ENCODE measurements at places on chromosomes 1 and 21. TPM values are rescaled to one million over a fixed set of nuclear protein-coding genes. Genes with fewer than 3 reads are reported as not detected.

Gene PRDM16
- total RNA-seq = 0.70 TPM

Gene AMPD1
- total RNA-seq = not detected

Gene CYP4Z1
- not detected for total RNA-seq

Gene SYT2
- 3.3 TPM for total RNA-seq

Gene GCSAML
- total RNA-seq = not detected

Gene PTCH2
- 0.83 TPM for total RNA-seq

Gene PLA2G2A
- total RNA-seq = 7.1 TPM

Gene LRRN2
- total RNA-seq = 5.8 TPM

Gene SSU72
- 186 TPM for total RNA-seq

Gene SPTA1
- total RNA-seq = not detected

Gene RNU1-2
- total RNA-seq = 2,051 TPM

Gene ZCCHC17
- 50.4 TPM for total RNA-seq

Gene SPRR1A
- total RNA-seq = not detected

- H3K27me3 ChIP-seq = peaks cover 4% of the 10 kb centered on the region
- H3K27ac ChIP-seq = peak overlapping the region; percentile 41
- peak overlapping the region; percentile 83 for H3K4me3 ChIP-seq
- peaks cover 5% of the 10 kb centered on the region for H3K4me1 ChIP-seq
- no peak for DNase-seq
Measured at GRCh38 chr1:43349594-43350306, 9.0 kb upstream of the CDC20 start.

- no peaks in the 10 kb centered on the region for H3K36me3 ChIP-seq
- DNase-seq = peak; percentile 78
- no peak overlapping the region for H3K27ac ChIP-seq
Measured at GRCh38 chr1:156124557-156125483, 10.3 kb downstream of the LMNA start.

DNA sequence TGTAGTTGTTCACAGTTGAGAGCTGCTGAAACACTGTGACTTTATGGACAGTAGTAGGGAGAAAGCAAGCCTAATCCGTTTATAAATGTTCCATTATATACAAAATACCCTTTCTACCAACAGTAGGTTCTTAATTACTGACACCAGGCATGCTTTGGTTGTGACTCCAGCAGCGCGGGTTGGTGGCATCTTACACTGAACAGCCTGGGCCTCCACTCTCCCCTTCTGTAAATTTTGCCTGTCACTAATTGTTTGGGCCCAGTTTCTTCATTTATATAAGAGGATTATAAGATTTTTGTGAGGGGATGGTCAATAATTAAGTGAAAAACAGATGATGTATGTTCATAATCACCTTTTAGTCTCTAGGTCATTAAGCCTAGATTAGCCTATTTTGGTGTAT, 58.2 kb downstream of the ITSN1 start:
- no peaks in the 10 kb centered on the region for H3K27me3 ChIP-seq
- no peaks in the 10 kb centered on the region for H3K4me1 ChIP-seq
- no peak overlapping the region for H3K4me3 ChIP-seq
- H3K36me3 ChIP-seq = 0 out of 3 replicates have a peak, but pooled peaks cover 1% of the 10 kb centered on the region

DNA sequence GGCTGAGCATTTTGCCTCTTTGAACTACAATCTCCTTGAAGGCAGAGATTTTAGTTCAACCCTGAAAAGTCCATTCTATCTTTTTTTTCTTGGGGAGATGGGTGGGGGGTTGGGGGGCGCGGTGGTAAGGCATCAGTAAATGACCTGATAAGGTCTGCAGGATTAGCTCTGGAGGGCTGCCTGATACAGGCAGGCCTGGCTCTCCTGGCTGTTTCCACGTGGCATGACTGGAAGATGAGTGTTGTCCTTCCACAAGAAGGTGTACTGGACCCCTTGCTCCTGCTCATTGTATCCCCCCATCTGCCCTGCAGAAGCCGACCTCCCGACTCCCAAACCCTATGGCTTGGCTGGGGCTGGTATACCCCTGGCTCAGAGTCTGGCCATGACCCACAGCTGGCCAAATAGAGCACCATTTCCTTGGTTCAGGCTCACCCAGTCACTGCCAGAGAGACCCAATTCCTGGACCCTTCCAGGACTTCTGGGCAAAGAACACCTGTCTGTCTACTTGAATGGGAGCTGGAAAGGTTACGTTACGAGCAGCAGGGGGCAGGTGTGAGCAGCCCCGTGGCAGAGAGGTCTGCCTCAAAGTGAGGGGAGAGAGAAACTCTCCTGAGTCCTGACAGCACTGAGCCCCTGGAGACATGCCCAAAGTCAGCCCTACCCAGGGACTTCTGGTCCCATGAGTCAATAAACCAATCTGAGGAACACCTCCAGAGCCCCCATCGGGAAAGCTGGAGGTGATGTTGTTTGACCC, 17.0 kb downstream of the DHRS3 start:
- no peak overlapping the region for H3K4me3 ChIP-seq
- H3K36me3 ChIP-seq = peaks cover 38% of the 10 kb centered on the region
- no peaks in the 10 kb centered on the region for H3K4me1 ChIP-seq

- no peaks in the 10 kb centered on the region for H3K36me3 ChIP-seq
- no peak for DNase-seq
- H3K4me3 ChIP-seq = no peak overlapping the region
- no peak overlapping the region for H3K27ac ChIP-seq
- no peaks in the 10 kb centered on the region for H3K4me1 ChIP-seq
Measured at GRCh38 chr21:42423197-42423675, 19.5 kb downstream of the UBASH3A start.

DNA sequence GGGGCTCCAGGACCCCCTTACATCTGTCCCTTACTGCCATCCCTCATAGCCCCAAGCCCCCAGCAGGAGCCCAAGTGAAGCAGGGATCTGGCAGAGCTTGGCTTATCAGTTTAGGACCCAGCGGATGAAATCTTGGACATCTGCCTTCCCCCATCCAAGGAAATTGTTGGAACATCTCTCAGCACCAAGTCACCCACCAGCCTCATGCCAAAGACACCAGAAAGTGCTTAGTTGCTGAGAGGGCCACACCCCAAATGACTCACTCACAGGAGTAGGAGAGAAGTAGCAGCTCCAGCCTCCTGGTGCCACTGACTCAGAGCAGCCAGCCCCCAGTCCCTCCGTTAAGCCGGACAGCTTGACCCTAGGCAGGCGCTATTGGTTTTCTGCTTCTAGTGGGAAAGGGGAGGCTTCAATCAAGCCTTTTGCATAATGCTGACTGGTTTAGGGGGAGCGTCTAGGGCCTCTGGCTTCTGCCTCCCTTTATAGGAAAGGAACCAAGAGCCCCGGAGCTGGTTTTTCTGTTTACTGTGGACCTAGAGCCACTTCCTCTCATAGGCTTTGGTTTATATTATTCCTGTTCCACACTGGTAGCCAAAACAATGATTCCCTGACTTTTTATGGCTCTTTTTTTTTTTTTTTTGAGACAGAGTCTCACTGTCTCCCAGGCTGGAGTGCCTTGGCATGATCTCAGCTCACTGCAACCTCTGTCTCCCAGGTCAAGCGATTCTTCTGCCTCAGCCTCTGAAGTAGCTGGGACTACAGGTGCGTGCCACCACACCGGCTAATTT, 114.2 kb upstream of the IPO9 start:
- H3K27ac ChIP-seq = no peak overlapping the region

GRCh38 chr1:94327001-94327690, 89.8 kb upstream of the ARHGAP29 start:
- DNase-seq = peak; percentile 88
- H3K27ac ChIP-seq = no peak overlapping the region
- H3K4me3 ChIP-seq = peak overlapping the region; percentile 60
- H3K36me3 ChIP-seq = no peaks in the 10 kb centered on the region

GRCh38 chr1:162661336-162661735, 29.1 kb downstream of the DDR2 start:
- no peak overlapping the region for H3K27ac ChIP-seq
- no peaks in the 10 kb centered on the region for H3K27me3 ChIP-seq
- no peaks in the 10 kb centered on the region for H3K4me1 ChIP-seq
- H3K36me3 ChIP-seq = no peaks in the 10 kb centered on the region
- H3K4me3 ChIP-seq = no peak overlapping the region

- peaks cover 7% of the 10 kb centered on the region for H3K36me3 ChIP-seq
- no peaks in the 10 kb centered on the region for H3K4me1 ChIP-seq
- DNase-seq = peak; percentile 54
- no peaks in the 10 kb centered on the region for H3K27me3 ChIP-seq
- peak overlapping the region; percentile 76 for H3K4me3 ChIP-seq
Measured at GRCh38 chr1:6603238-6603914, 707 bp upstream of the KLHL21 start.

- H3K4me1 ChIP-seq = peaks cover 2% of the 10 kb centered on the region
- H3K27me3 ChIP-seq = no peaks in the 10 kb centered on the region
- no peak overlapping the region for H3K27ac ChIP-seq
- peak overlapping the region; percentile 20 for H3K4me3 ChIP-seq
Measured at GRCh38 chr1:109499661-109500536, 6.0 kb downstream of the CYB561D1 start.

DNA sequence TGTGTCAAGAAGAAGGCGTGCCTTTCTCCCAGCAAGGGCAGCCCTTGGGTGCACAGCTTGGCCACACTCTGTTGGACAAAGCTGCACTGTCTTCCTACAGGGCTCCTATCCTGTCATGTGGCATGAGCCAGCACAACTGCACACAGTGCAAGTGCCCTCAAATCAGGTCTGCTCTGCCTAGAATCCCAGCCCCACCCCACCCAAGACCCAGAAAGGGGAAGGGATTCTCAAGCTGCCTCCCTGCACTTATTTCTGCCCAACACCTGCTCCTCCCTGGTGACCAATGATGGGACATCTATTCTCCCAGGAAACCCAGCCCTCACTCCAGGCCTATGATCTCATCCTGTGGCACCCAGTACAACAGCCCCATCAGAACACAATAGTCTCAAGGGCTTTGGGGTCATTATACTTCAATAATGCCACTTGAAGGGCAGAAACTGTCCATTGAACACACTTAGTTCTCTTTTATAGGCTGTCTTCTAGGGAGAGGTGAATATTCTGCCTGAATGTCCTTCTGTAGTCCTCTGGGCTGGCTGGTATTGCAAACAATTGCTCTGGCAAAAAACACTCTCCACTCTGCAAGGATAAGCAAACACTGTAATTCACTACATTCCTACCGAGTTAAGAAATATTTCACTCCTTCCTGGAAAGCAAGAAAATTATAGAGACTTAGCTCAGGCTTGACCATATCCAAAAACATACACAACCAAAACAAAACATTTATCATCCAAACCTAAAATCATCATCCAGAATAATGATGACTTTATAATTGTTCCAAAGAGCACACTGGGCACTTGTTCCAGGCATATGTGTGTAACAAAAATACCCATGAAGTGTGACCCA, 43.1 kb upstream of the IGSF3 start:
- DNase-seq = no peak
- no peaks in the 10 kb centered on the region for H3K4me1 ChIP-seq
- no peak overlapping the region for H3K4me3 ChIP-seq
- no peak overlapping the region for H3K27ac ChIP-seq
- no peaks in the 10 kb centered on the region for H3K27me3 ChIP-seq

GRCh38 chr1:223538981-223539380, 126.5 kb downstream of the CAPN8 start:
- no peaks in the 10 kb centered on the region for H3K4me1 ChIP-seq
- H3K36me3 ChIP-seq = no peaks in the 10 kb centered on the region

DNA sequence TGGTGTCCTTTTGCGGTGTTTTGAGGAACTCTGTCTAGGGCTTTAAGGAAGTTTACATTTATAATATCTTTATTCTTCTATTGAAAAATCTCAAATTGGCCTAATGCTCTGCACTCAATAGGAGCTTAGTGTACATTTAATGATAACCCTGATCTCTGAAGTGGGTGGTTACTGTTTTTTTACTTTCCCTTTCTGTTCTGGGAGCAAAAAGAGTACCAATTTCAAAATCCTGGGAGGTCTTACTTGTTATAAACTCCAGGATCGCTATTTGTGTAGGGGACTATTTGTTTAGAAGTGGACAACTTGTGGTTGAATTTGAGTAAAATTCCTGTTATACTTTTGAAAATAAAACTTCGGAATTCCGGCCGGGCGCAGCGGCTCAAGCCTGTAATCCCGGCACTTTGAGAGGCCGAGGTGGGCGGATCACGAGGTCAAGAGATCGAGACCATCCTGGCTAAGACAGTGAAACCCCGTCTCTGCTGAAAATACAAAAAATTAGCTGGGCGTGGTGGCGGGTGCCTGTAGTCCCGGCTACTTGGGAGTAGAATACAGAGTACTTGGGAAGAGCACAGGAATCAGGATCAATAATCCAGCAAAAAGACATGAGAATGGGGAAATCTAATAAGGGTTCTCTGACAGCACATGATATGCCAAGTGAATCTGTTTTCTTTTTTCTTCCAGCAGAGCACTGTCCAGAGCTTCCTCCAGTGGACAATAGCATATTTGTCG, 1.1 kb downstream of the C4BPB start:
- H3K36me3 ChIP-seq = no peaks in the 10 kb centered on the region
- no peak for DNase-seq
- no peaks in the 10 kb centered on the region for H3K4me1 ChIP-seq
- H3K27ac ChIP-seq = no peak overlapping the region
- no peaks in the 10 kb centered on the region for H3K27me3 ChIP-seq
- H3K4me3 ChIP-seq = no peak overlapping the region

DNA sequence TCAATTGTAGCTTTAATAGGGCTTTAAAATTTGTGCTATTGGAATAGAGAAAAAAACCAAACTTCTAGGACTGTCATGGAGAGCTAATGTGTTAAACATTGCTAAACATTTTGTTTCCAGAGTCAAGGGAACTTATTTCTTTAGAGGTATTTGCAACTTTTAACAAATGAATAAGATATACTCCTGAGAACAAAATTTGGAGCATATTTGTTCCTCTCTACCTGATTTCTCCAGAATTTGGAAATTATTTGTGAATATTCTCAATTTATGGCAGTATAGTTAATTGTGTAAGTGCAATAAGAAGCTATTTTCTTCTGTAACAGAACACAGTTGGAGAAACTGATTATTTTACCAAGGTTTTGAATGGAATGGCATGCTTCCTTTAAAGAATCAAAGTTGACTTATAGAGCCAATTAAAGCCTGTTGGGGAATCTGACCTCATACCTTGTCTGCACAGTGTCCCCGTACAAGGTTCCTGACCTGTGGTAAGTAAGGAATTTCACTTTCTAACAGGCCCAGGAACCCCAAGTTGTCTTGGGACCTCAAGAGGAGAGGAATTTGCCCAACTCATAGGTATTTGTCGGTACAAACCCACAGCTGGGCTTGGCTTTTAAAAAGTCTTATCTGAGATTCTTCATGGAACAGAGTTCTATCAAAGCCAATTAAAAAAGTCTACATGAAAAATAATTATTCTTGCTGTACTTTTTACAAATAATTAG, 72.6 kb upstream of the CSF1 start:
- H3K4me3 ChIP-seq = no peak overlapping the region
- no peak for DNase-seq
- no peaks in the 10 kb centered on the region for H3K4me1 ChIP-seq

GRCh38 chr1:12196641-12197482, 30.1 kb downstream of the TNFRSF1B start:
- no peaks in the 10 kb centered on the region for H3K36me3 ChIP-seq
- no peak overlapping the region for H3K4me3 ChIP-seq
- no peaks in the 10 kb centered on the region for H3K27me3 ChIP-seq

Data from H9 (cell line).